ENCODE measurements at places on chromosomes 5 and 9. TPM values are rescaled to one million over a fixed set of nuclear protein-coding genes. Genes with fewer than 3 reads are reported as not detected.

Gene ECM2
- not detected for total RNA-seq

Gene CEL
- 0.87 TPM for total RNA-seq

Gene CHD1
- 40.7 TPM for total RNA-seq

Gene CDH9
- total RNA-seq, result 0.90 TPM

Gene AFAP1L1
- 2.2 TPM for total RNA-seq

Gene NIPAL4
- total RNA-seq, result not detected

Gene GRXCR2
- total RNA-seq, result not detected

Gene BOD1
- total RNA-seq, result 140 TPM

DNA sequence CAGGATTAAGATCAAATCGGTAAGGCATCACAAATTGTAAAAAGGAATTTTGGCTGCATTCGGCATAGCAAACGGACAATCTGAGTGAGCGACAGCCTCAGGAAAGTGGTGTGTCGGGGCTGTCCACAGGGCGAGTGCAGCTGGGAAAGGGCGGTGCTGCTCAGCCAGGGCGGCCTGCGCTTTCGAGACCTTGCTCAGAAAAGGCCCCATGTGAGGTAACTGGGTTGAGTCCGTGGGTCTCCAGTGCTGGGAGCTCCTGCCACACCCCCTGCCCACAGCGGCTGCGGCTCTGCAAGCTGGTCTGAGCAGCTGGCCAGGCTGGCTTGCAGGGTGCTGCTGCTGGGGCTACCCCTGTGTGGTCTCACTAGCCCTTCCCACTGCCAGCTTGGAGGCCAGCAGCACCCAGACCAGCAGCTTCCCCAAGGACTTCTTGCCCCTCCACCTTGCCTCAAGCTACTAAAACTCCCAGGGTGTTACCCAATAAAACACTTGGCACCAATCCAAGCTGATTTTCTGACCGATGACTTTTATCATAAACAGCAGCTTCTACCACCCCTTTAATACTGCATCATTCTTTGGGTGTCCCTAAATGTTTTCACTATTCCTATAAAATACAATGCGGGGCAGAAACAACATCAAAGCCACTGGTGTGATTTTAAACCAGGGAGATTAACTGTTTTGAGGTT, 6.2 kb downstream of the SURF2 start:
- no peak for DNase-seq

DNA sequence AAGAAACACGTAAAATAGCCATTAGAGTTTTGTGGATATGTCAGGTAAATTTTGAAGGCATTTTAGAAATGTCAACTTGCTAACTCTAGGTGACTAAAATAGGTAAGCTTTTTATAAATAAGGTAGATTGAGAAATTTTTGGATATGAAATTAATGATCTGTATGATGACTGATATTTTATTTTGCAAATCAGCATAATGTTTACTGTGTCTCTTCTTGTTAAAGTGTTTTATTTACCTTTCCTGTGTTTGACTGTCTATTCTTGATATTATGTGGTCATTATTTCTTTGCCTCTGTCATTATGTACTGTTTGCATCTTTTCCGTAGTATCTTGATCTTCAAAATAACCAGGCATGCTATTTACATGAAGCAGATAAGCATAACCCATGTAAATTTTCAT, 58.4 kb downstream of the ZCCHC7 start:
- no peak for DNase-seq

DNA sequence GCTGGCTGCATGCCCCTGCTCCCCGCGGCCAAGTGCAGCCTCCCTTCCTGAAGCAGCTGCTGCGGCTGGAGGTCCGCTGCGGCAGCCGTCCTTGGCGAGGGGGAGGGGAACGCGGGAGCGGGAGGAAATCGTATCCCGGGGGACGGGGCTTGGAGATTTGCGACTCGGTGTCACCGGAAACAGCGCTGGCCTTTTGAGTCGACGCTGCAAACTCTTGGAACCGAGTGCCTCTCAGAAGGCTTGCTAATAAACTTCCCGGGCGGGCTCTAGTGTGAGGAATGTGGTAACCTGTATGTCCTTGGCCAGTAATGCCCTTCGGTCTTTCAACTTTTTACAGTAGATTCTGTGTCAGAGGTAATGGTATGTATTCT, 82.7 kb downstream of the PTPDC1 start:
- DNase-seq, result no peak

GRCh38 chr5:27845248-27845647, 806.9 kb upstream of the CDH9 start:
- DNase-seq, result no peak

DNA sequence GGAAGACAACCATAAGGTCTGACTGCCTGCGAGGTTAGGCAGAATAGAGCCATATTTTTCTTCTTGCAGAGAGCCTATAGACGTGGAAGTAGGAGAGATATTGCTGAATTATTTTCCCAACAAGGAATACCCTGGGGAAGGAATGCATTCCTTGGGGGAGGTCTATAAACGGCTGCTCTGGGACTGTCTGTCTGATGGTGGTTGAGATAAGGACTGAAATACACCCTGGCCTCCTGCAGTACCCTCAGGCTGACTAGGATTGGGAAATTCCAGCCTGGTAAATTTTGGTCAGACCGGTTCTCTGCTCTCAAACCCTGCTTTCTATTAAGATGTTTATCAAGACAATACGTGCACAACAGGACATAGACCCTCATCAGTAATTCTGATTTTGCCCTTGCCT, 617.5 kb upstream of the GRIN3A start:
- no peak for DNase-seq

DNA sequence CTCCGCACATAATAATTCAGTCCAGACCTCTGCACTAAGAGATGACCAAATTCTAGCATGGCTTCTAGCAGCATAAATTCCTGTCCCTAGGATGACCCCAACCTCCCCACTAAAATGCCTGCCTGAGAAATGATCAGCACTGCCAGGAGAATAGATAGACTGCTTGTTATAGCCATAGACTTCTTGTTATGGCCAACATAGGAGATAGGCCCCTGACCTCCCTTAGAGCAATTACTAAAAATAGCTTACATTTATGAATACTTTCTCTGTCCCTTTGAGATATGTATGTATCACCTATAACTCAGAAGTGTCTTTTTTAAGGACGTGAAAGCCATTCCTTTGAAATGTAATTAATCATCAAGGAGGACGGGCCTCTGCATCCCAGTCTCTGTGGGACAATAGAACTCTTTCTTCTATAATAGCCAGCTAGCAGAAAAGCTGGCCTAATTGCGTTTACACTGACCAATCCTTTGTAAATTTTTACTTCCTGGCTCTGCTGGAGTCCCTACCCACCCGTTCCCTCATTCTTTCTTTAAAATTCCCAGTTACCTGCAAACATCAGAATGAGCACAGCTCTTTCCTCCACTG, 1002.7 kb downstream of the CDH18 start:
- no peak for DNase-seq

DNA sequence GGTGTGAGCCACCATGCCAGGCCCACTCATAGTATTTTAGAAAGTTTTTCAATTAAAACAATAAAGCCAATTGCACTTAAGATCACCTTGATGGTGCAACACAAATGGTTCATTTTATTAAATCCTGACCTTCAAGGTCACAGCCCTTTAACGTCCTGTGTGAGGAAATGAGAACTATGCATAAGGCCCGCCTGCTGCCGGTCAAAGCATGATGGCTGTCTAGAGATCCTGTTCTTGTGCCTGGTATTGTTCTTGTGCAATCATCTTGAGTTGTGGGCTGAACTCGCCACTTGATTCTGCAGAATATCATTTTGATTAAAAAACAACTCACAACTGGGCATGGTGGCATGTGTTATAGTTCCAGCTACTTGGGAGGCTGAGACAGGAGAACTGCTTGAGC, 43.6 kb upstream of the FBXW11 start:
- DNase-seq, result no peak

DNA sequence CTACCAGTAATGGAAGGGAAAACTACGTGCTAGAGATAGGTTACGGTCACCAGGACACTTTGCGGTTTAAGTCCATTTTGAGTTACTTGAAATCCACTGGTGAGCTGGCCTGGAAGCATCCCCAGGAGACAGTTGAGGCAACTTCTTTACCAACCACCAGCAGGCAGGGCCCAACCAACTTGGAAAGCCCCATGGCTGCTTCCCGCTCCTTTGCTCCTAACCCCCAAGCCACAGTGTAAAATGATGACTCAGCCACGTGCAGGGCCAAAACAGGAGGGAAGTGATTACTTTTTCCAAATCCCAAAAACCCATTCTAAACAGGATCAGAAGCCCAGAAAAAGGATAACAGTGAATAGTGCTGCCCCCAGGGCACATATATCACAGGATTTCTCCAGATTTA, 87.4 kb downstream of the PAX5 start:
- no peak for DNase-seq

- peak; percentile 42 for DNase-seq
These were observed 20.3 kb downstream of the ZDHHC11B start for GRCh38 chr5:763998-764781.

DNA sequence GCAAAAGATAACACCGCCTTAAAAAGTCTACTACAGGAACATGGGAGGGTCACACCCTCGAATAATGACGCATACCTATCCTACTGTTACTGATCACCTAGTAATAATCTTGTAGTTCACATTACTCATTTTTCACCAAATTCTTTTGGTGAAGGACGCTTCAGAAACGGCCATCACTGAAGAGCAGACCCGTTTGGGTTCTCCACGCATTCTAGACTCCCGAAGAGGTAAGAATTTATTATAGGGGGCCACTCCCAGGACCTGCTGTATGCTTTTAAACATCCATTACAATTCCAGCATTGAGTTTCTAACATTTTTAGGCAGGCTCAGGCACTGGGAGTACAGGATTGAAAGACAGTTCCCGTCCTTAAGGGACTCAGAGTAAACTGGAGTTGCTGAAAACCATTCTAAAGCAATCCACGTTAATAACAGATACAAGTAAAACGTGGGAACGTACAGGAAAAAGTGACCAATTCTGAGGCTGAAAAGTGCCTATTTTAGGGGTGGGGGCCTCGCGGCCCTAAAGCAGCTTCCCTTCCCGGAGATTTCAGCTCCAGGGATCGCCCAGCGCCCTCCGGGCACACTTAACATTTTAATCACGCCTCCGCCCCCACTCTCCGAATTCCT, at the start of gene FER:
Gene FER, plus strand, starts transcription at position 124 of the 627 bp plus-strand sequence. CDS start 50,286 bp downstream, outside the sequence.
- DNase-seq, result no peak

GRCh38 chr9:77731930-77732329, 83.8 kb upstream of the GNA14 start:
- no peak for DNase-seq

GRCh38 chr5:102759700-102760099, 4.6 kb downstream of the PAM start:
- DNase-seq, result no peak

- DNase-seq, result no peak
These were observed 164.5 kb downstream of the BAAT start for GRCh38 chr9:101220341-101220740.

GRCh38 chr9:111743275-111743674, 51.5 kb downstream of the SHOC1 start:
- DNase-seq, result no peak

- peak; percentile 60 for DNase-seq
These were observed 147.3 kb upstream of the COL5A1 start for GRCh38 chr9:134494273-134494815.

DNA sequence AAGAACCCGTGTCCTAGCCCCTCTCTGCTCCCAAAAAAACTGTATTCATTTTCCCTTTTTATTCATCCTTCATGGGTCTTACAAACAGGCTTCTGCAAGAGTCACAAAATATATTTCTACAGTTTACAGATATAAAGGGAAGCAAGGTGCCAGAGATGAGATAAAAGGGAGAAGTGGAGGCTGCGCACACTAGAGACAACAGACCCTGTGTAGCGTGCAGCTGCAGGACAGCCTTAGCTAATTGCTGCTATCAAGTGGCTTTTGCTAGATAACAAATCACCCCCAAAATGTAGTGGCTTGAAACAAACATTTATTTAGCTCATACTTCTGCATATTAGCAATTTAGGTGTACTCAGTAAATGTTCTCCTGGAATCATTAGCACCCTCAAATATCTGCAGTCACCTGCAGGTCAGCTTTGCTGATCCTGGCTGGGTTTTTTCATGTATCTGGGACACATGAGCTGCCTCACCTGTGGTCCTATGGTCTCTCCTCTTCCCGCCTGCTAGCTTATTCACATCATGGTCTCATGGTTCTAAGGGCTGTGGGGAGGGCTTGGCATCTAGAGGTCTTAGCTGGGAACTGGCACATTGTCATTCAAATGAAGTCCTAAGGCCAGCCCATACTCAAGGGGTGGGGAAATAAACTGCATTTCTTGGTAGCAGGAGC, 29.4 kb downstream of the ARHGEF37 start:
- DNase-seq, result peak; percentile 65

DNA sequence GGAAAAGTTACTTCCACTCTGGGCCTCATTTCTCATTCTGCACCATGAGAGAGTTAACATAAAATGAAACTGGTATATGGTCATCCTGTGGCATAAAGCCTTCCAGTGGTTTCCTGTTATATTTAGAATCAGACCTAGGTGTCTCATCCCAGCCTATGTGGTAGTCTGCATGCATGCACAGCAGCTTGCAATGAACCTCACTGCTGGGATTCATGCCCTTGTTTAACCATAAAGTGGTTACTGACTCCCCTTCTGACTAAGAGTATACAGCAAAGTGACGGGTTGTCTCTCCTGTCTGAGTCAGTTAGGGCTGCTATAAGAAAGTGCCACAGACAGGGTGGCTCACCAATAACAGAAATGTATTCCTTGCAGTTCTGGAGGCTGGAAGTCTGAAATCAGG, 14.7 kb upstream of the TDRD7 start:
- DNase-seq, result no peak

DNA sequence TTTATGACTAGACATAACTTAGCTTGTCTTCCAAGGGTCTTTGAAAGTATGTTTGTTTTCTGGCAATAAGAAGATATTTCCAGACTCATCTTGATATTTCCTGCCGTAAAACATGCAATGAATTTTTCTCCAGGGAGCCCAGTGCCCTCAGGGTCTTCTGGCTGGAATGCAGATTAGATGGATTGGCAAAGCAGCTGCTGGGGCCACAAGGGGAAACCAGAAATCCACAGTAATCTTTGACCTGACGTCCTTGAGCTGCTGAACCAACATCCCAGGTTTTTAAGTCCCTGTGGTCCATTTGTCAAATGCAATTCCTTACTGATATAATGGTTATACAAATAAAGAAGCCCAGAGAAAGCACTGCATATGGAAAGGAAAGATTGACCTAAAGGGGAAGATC, 93.0 kb downstream of the THBS4 start:
- no peak for DNase-seq

- DNase-seq, result no peak
These were observed 170.7 kb downstream of the TSSK1B start for GRCh38 chr5:113264046-113264445.

GRCh38 chr5:44665101-44665701, 143.5 kb upstream of the MRPS30 start:
- no peak for DNase-seq

- no peak for DNase-seq
These were observed 64.1 kb downstream of the ROR2 start for GRCh38 chr9:91885746-91886413.

DNA sequence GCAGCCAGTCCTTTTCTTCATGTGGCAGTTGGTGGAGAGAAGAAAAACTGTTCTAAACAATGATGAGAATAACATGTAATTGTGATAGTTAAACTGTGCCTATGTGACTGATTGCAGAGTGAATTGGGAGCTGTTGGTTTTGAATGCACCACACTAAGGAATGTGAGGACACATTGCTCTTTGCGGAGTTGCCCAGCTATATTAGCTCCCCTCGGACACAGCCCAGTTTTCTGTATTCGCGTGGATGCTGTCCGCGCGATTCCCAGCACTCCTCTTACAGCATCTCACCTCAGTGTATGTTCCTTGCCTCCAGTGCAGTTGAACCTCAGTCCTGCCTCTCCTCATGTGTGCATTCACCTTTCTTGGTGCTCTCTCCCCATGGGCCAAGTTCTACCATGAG, 32.2 kb downstream of the TGFBI start:
- DNase-seq, result no peak

Measured in H7 (cell line).